ENCODE measurements at places on chromosomes 7 and 10.

DNA sequence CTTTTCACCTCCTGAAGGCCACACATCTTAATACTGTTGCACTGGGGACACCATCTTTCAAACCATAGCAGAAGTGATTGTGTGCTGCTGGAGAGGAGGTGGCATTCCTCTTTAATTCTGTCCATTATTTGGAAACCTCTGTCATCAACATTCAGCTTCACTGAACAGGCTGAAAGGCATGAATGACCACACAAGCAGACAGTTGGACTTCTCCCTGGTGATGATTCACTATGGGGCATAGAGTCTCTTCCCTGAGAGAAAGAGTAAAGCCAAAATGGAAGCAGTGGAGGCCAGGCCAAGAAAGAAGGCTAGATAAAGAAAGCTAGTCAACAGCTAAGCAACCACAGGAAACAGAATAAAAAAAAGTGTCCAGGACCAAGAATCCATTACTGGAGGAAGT lies 113.1 kb upstream of the VSTM2A start:
- no peak for DNase-seq
- no peak overlapping the region for H3K4me3 ChIP-seq
- no peaks in the 10 kb centered on the region for H3K4me1 ChIP-seq
- no peaks in the 10 kb centered on the region for H3K27me3 ChIP-seq

- no peaks in the 10 kb centered on the region for H3K27me3 ChIP-seq
- peaks cover 21% of the 10 kb centered on the region for H3K4me1 ChIP-seq
- no peak overlapping the region for H3K4me3 ChIP-seq
Observed at GRCh38 chr10:30857803-30858202, 173.9 kb downstream of the ZNF438 start.

DNA sequence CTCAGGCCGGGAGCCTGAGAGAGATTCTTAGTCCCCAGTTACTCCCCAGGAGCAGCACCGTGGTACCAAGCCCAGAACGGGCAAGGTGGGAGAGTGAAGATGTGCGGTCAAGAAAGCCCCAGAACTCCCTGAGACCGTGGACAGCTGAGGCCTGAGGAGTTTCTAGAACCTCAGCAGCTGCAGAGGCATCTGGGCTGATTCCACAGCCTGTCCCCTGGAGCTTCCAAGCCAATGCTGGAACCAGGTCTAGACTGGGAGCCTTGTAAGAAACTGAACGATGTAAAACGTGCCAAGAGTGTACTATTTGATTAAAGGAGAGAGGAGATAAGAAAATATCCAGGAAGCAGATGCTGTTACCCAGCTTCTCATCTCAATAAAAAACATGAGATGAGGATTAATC lies 366.3 kb downstream of the TNS3 start:
- H3K4me3 ChIP-seq, result no peak overlapping the region
- no peak overlapping the region for H3K27ac ChIP-seq
- DNase-seq, result no peak
- no peaks in the 10 kb centered on the region for H3K36me3 ChIP-seq
- no peaks in the 10 kb centered on the region for H3K27me3 ChIP-seq

DNA sequence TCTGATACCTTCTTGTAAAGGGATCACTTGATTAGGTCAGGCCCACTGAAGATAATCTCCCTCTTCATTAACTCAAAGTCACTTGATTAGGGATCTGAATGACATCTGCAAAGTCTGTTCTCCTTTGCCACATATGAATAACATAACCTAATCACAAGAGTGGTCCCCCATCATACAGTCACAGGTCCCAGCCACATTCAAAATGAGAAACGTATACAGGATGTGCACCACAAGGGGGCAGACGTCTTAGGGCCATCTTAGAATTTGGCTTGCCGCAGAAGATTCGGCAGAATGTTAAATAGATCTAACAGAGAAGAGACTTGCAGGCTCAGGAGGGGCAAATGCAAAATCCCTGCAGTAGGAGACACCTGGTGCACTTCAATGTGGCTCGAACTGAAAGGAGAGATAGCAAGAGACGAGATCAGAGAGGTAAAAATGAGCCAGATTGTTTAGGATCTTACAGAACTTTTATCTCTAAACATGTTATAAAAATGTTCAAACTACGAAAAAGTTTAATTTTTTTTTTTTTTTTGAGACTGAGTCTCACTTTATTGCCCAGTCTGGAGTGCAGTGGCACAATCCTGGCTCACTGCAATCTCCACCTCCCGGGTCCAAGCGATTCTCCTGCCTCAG lies 10.4 kb upstream of the SMC3 start:
- no peaks in the 10 kb centered on the region for H3K27me3 ChIP-seq
- no peak overlapping the region for H3K4me3 ChIP-seq
- H3K4me1 ChIP-seq, result peaks cover 3% of the 10 kb centered on the region
- DNase-seq, result no peak
- no peak overlapping the region for H3K27ac ChIP-seq

GRCh38 chr10:19967981-19968380 lies 151.7 kb downstream of the PLXDC2 start:
- no peak overlapping the region for H3K27ac ChIP-seq
- no peak overlapping the region for H3K4me3 ChIP-seq
- DNase-seq, result no peak
- H3K4me1 ChIP-seq, result no peaks in the 10 kb centered on the region
- H3K36me3 ChIP-seq, result no peaks in the 10 kb centered on the region
